ENCODE measurements at places on chromosomes 2 and 18.
A peak's percentile ranks its signal among the peaks of the same experiment; 100 is the strongest.

DNA sequence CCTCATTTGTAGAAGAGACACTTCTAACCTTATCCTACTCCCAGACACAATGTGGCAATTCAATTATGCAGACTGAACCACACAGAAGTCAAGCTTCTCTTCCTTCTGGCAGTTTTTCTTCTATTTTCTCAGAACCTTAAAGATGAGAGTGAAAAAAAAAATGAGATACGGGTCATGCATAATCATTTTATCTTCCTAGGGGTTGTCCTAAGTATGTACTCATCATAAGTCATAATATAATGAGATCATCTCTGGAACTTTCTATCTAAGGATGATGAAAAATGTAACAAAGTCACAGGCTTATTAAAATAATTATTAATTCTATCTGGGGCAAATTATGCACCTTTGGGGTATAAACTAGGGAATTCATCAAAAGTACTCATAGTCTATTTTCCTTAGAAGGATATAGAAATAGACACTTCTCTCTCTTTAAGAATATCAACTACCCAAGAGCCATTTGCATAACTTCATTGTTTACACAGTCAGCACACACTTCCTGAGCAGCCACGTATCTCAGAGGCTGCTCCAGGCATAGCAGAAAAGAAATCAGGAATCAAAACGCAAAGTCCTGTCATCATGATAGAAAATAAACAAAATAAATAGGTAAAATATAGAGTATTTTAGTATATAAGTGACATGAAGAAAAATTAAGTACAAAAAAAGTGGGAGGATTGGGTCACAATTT lies 345.9 kb upstream of the SPHKAP start:
- no peak for DNase-seq

DNA sequence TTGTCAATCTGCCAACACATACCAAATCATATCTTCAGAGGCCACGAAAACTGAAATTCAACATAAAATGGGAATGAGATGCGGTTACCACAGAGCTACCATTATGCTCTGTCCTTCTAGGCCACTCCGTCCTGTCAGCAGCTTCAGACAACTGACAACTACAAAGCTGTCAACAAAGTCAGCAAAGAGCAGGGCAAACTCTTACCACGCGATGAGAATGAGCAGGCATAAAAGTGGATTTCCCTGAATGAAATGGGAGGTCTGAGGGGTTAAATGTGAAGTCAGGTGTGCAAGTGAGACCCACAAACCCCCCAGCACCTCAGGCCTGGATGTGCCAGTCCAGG lies 130.1 kb downstream of the LNPK start:
- no peak for DNase-seq

- DNase-seq = peak; percentile 10
These were observed 52.7 kb upstream of the CALCRL start for GRCh38 chr2:187500585-187501359.

- no peak for DNase-seq
These were observed 3.4 kb downstream of the CFAP65 start for GRCh38 chr2:219037783-219038499.

DNA sequence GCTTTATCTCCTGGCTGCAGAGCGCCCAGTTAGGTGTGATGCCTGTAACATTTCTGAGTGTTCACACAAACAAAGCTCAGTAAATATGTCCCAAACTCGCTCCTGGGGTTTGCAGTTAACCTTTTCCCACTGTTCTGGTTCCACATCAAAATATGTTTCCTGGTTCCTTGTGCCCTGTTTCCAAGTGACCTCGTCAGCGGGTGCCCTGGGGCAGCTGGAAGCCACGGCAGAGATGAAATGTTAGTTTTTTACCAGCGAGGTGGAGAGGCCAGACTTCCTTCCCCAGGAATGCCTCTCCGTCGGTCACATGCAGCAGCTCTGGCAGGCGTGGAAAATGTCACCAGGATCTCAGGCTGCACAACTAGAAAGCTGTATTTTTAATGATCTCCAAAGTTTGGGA lies 18.2 kb downstream of the NFATC1 start:
- DNase-seq = no peak

GRCh38 chr2:157470321-157470720 lies 26.4 kb upstream of the CYTIP start:
- DNase-seq = no peak

GRCh38 chr18:34752056-34752455 lies 42.0 kb downstream of the DTNA start:
- no peak for DNase-seq

GRCh38 chr2:96100893-96101304 lies 15.5 kb downstream of the ADRA2B start:
- no peak for DNase-seq

DNA sequence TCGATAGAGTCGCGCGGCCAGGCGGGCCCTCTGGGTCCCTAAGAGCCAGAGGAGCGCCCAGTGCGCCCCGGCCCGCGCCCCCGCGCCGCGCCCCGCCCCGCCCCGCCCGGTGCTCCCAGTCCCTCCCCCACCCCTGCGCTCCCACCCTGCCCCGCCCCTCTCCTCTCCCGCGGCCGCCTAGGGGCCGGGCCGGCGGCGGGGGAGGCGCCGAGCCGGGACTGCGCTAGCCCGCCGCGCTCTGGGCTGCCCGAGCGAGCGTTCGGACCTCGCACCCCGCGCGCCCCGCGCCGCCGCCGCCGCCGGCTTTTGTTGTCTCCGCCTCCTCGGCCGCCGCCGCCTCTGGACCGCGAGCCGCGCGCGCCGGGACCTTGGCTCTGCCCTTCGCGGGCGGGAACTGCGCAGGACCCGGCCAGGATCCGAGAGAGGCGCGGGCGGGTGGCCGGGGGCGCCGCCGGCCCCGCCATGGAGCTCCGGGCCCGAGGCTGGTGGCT lies at the start of gene GPC1:
Gene GPC1, plus strand, starts transcription at position 207 of the 491 bp plus-strand sequence. Its CDS starts 256 bp downstream, at position 463.
- DNase-seq = peak; percentile 36

DNA sequence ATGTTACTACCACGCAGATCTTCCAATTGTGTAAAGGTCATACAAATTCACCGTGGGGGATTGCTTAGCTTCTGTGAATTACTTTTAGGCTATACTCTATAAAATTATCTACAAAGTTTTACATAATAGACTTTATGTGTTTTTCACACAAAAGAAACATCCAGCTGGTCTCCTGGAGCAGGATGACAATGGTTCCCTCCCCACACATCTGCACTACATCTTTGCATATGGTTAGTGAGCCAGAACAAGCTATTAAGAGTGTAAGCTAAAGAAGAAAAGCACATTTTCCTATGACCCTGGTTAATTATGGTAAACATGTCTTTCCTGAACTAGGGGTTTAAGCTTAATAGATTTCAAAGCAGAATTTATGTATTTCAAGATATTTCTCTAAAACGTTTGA lies 295.1 kb downstream of the ASXL3 start:
- no peak for DNase-seq

GRCh38 chr2:215883799-215884198 lies 129.6 kb downstream of the MREG start:
- DNase-seq = no peak

- no peak for DNase-seq
These were observed 151.2 kb upstream of the BARD1 start for GRCh38 chr2:214960677-214961076.

- no peak for DNase-seq
These were observed 245.1 kb downstream of the KCNS3 start for GRCh38 chr2:18123577-18123976.

- DNase-seq = no peak
These were observed 127.8 kb downstream of the FBXO15 start for GRCh38 chr18:74019864-74020263.

- DNase-seq = no peak
These were observed 30.1 kb downstream of the UXS1 start for GRCh38 chr2:106163948-106164545.

DNA sequence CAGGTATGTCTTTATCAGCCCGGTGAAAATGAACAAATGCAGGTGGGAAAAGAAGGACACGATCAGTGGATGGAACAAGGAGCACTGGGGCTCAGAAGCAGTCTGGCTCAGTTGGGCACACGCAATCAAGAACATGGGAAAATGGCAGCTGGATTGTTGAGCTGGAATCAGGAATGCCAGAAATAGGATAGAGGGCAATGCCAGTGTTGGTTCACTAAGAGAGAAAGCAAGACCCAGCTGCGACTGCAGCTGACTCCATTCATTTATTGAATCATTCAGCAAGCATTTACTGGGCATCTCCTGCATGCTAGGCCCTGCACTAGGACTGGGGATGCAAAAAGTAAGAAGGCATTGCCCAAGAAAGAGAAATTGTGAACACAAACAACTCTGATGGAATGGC lies 13.6 kb upstream of the TTR start:
- no peak for DNase-seq

DNA sequence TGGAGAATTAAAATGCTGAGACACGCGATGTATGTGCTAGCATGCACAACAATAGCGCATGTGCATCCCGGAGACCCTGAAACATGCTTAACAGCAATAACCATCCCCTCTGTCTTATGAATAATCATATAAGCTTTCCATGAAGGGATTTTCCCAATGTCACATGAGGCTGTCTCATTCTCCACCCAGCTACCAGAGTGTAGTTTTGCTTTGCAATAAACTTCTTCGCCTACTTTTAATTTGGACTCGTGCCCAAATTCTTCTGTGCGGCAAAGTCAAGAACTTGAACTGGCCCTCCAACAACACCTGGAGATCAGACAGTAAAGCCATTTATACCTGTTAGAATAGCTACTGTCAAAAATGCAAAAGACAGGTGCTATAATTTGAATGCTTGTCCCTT lies 15.5 kb downstream of the LYG1 start:
- DNase-seq = no peak

- no peak for DNase-seq
These were observed 404.7 kb downstream of the BCL11A start for GRCh38 chr2:60148716-60149115.

DNA sequence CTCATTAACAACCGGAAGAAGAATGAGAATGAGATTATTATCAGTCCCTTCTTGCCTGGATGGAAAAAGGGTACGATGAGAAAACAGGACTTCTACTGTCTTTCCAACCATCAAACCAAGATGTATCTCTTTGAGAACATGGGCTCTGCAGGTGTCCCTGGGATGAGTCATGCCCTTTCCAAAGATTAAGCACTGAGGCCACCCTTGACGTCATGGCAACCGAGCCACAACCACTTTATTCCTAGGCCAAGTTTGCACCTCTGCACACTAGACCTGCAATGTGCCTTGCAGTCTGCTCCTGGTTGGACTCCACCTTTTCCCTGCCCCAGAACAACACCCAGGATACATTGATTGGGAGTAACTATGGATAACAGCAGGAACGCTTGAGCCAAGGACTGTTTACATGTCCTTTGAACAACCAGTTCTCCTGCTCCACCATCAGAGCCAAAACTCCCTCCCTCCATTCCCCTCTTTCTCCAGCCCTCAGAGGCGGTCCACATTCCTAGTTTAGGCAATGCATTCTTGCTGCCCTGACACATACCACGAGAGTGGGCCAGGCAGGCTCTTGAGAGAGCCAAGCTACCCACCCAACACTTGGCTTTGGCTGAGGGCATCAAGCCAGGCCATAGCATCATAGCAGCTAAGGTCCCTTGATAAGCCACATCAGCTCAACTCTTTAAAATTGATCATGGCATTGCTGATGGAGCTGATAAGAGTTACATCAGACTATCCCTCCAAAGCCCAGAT lies 310.7 kb downstream of the TNS1 start:
- DNase-seq = no peak

GRCh38 chr2:85605406-85606115 lies 3.1 kb upstream of the TMEM150A start:
- no peak for DNase-seq

DNA sequence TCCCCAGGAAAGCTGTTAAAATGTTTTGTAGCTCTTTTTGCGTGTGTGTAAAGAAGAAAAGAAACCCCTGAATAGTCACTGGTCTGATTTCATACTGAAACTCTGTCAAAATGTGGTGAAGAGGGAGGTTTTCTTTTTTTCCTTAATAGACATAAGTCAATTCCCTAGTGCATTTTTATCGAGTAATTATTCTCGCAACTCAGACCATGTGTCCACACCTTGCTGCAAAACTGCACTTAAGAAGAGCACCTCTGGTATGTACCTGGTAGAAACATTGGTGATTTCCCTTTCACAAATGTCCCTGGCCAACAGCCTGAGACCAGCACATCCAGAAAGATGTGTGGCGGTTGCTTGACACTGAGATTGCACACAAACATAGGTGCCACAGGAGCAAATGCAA lies 159.9 kb downstream of the ZNF521 start:
- no peak for DNase-seq

GRCh38 chr2:68099260-68099659 lies 36.5 kb upstream of the C1D start:
- DNase-seq = no peak

GRCh38 chr18:69000366-69000765 lies 202.5 kb downstream of the CCDC102B start:
- DNase-seq = no peak

GRCh38 chr18:74155276-74155675 lies 7.0 kb downstream of the TIMM21 start:
- DNase-seq = no peak

GRCh38 chr2:26345545-26346453 lies at the start of gene SELENOI:
Gene SELENOI, plus strand, starts transcription at chr2:26346143. Its CDS starts 90 bp downstream, at chr2:26346233.
- DNase-seq = peak; percentile 98

DNA sequence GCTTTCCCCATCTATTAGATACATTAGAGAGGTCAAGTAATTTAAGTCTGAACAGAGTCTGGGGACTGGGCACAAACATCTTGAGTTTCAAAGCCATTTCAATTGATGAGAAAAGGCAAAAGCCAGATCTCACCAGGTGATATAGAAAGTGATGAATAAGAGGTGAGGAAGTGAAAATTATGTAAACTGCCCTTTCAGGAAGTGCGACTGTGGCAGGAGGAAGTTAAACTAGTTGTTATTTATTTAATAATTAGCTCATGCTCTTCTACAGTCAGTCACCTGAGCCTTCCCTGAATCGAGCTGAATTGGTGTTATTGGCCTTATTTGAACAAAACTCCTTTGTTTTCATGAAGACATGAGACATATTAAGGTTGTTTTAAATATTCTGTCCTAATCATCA lies 115.1 kb downstream of the CDH20 start:
- DNase-seq = no peak

- peak; percentile 59 for DNase-seq
These were observed 8.3 kb downstream of the KCNF1 start for GRCh38 chr2:10919771-10920621.

- DNase-seq = no peak
These were observed at the start of gene ALKAL2 for GRCh38 chr2:287911-288757. Gene ALKAL2, minus strand, starts transcription at chr2:288091. Its CDS starts 256 bp downstream, at chr2:287835.

- DNase-seq = no peak
These were observed 11.2 kb downstream of the SCG2 start for GRCh38 chr2:223590964-223591363.

DNA sequence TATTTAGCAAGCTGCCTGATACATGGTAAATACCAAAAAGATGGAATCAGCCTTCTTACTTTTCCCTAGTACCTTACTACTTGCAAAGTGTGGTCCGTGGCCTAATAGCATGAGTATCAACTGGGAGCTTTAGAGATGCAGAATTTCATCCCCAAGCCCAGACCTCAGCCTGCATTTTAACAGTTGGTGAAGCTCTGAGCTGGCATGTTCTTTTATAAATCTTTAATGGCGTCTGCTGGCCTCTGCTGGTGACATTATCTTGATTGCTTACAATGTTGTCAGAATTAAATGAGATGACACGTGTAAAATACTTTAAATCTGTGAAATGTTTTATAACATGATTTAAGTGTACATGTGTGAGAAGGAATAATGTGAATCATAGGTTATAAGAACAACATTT lies 115.1 kb upstream of the NOSTRIN start:
- DNase-seq = no peak

GRCh38 chr18:54086863-54087262 lies 137.6 kb downstream of the MBD2 start:
- no peak for DNase-seq

GRCh38 chr18:59571902-59572301 lies 125.3 kb downstream of the CCBE1 start:
- DNase-seq = no peak

- DNase-seq = no peak
These were observed 36.7 kb downstream of the TRABD2A start for GRCh38 chr2:84844141-84844540.
